ENCODE measurements at places on chromosomes 2 and 18.

DNA sequence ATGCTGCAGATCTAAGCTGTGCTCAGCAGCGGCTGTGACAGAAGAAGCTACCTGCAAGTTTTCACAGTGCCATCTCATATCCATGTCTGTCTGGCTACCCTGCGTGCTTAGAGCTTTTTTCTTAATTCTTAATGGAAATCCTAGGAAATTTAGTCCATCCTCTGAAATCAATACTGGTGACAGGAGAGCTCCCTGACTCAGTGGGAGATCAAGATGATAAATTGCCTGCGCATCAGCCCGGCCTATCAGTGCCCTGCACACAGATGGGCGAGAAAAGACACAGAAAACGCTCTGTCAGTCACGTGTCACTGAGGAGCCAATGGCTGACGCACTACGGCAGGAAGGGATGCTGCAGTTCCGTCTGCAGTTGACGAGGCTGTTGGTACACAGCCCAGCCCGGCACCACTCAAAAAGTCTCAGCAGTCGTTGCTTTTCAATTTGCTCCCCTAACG is 819.6 kb upstream of the FSHR start:
- peak; percentile 71 for DNase-seq

GRCh38 chr18:22254088-22254487 is 84.7 kb downstream of the GATA6 start:
- DNase-seq, result no peak

GRCh38 chr2:207313947-207314346 is 148.2 kb upstream of the KLF7 start:
- DNase-seq, result no peak

DNA sequence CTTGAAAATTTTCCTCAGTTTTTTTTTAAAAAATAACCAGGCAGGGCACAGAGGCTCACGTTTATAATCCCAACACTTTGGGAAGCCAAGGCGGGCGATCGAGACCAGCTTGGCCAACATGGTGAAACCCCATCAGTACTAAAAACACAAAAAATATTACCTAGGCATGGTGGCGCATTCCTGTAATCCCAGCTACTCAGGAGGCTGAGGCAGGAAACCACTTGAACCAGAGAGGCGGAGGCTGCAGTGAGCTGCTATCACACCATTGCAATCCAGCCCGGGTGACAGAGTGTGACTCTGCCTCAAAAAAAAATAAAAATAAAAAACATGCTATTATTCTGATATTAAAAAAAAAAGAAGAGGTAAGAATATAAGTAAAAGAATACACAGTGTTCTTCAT is 191.0 kb downstream of the ZEB2 start:
- DNase-seq, result no peak

GRCh38 chr18:47893939-47894699 is 36.3 kb downstream of the SMAD2 start:
- DNase-seq, result no peak

GRCh38 chr18:685438-685837 is 27.0 kb downstream of the ENOSF1 start:
- no peak for DNase-seq

GRCh38 chr2:2826621-2827020 is 495.5 kb upstream of the MYT1L start:
- DNase-seq, result no peak

- DNase-seq, result peak; percentile 10
Measured at GRCh38 chr2:16507655-16508489, 157.8 kb downstream of the CYRIA start.

DNA sequence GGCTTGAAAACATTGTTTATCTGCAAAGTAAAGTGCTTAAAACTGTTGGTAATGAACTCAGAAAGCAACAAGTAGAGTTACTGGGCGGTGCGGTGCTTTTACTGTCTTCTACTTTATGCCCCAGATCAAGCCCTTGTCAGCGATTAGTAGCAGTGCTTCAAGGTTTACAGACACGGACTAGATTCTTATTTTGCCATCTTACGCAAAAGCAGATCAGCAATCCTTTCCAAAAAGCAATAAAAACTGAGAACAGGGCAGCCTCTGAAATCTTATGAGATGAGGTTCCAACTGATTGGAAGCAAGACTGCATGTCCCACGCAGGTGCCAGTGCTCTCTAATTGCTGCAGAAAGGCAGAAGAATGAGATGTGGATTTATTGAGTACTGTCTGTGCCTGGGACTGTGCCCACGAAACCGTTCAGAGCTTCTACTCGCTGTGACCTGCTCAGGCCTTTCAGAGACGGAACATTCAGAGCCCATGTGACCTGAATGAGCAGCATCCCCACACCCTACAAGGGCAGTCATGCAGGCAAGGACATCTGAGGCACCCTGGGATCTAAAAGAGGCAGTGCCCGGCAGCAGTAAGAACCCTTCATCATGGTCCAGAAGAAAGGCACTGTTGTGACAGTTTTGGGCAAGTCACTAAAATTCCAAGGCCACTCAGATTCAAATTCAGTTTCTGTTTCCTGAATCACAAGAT is 15.7 kb downstream of the COL4A3 start:
- no peak for DNase-seq

- no peak for DNase-seq
Measured at GRCh38 chr2:104289651-104290565, 564.0 kb upstream of the POU3F3 start.

DNA sequence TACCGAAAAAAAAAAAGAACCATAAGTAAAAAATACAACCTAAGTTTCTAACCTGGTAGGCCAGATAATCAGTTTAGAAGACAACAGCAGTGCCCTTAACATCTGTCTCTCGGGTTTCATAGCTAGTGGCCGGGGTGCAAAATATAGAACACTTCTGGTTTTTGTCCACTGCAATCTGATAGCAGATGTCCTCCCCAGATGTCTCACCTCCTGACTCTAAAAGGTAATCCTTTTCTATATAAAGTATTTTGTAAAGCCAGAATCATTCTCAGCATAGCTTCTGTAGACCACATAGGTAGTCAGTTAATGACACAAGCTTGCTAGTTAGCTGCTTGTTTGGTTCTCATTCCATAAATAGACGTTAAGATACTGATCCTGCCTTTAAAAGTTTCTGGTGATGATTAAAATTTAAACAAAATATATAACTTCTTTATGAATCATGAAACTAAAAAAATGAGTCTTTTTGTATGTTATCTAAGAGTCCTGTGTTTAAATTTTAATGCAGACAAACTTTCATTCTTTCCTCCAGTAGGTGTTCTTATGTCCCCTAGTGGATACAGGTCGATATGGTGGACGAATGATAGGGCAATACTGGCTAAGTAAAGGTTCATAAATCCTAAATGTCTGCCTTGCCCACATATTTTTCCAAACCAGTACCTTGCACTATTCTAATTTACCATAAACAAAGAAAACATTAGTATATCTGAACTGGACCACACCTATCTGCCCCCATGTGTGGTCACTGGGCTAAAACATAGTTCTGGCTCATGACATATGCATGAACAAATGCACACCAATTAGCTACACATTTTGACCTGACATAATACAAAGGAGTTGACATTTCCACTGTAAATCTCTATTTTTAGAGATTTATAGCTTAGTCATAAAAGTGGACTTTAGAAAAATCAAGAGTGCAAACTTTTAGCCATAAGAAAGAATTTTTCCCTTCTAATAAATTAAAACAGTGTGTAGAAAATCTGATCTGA is 171.0 kb downstream of the SRBD1 start:
- DNase-seq, result no peak

DNA sequence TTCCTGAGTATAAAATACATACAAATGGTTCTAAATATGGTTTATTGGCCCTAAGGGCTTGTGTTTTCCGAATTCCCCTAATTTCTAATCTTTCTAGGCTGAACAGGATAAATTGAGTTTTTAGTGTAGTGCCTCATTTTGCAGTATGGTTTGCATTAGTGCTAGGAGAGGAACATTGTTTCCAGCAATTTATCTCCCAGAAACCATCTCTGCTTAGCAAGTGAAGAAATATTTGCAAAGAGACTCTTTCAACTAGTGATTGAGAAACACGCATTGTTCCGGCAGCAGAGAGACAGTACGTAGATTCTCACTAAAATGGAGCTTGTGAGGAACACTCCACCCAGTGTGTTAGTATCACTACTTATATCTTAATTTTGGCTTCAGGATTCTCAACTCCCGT is 177.8 kb upstream of the EPAS1 start:
- no peak for DNase-seq

DNA sequence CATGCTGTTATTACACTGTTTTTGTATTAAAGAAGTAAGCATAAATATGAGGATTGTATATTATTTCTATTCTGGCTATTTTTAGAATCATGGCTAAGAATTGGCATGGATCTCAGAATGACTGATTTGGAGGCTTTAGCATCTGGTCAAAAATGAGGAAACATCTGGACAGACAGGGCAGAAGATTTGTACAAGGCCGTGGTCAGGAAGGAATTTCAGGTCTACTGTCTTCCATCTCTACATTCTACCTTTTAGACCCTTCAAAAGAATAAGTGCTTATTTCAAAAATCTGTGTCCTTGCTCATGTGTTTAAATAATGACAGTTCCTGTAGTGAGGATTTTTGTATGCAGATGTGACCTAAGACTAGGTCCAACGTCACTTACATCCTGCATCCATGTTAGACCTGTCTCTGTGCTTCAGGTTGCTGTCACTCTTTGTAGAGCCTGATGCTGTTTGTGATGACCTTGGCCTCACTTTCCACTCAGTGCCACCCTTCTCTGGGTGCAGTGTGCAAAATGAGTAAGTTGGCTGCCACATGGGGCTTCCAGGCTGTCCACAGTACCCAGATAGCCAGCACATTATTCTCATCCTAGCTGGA is 54.7 kb upstream of the B3GNT2 start:
- no peak for DNase-seq

GRCh38 chr2:95667480-95667879 is 75.7 kb downstream of the TRIM43 start:
- no peak for DNase-seq

- no peak for DNase-seq
Measured at GRCh38 chr2:9278439-9278838, 71.8 kb downstream of the ASAP2 start.

- no peak for DNase-seq
Measured at GRCh38 chr18:3415110-3415509, 34.9 kb upstream of the TGIF1 start.

DNA sequence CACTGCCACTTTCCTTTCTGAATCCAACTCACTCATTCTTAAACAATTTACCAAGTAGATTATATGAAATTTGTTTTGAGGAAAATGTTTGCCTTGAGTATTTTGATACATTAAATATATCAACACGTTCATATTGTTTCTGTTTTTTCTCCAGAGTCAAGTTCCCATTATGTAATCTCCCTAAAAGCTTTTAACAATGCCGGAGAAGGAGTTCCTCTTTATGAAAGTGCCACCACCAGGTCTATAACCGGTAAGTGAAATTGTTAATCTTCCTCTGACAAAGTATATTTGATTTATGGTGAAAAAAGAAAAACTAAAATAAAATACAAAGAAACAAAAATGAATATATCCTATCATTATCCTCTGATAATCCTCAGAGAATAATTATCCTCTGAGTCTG is 838.6 kb downstream of the MBD2 start:
- DNase-seq, result no peak

DNA sequence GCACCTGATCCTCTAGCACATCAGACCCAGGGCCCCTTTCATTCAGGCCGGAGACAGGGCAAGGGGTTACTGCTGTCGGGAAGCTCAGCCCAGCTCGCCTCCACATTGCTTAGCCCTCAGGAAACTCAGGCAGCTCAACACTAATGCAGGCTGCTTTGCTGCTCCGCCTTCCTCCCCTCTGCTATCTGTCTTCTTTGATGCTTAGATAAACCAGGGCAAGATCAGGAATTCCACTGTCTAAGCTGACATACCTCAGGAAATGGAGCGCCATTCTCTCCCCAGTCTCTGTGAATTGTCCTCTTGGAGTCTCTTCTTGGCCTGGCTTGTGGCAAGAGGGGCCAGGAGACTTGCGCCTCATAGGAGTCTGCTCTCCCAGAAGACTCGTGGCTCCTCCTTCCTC is 25.5 kb upstream of the EXOC6B start:
- DNase-seq, result no peak

DNA sequence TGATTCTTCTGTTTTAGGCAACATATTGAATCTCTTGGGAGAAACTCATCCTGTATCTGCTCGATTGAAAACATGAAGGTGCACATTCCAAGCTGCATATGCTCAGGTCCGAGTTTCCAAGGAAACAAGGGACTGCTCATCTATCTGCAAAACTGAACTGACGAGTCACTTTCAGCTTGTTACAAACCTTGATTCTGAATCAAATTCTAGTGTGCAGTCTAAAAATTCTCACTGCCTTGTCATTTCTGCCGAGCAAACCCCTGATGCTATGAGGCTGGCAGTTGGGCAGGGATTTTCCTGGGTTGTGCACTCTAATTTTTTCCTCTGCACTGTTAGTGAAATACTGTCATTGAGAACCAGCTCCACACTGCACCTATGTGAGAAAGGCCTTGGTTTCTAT is 101.3 kb upstream of the ETAA1 start:
- DNase-seq, result no peak

GRCh38 chr2:189534854-189535832 is 45.4 kb downstream of the SLC40A1 start:
- DNase-seq, result no peak

DNA sequence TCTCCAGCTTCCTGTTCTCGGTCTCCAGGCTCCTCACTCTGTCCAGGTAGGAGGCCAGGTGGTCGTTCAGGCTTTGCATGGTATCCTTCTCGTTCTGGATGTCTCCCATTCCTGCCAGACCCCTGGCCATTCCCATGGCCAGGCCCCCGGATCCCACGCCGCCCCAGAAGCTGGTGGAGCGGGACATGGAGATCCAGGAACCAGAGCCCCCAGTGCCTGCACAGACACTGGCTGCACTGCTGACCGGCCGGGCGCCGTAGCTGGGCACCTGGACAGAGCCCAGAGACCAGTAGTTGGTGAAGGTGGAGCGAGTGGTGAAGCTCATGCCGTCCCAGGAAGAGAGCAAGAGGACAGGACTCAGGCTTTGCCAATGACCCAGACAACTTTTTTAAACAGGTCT is 129.1 kb upstream of the WDR75 start:
- no peak for DNase-seq

- DNase-seq, result no peak
Measured at GRCh38 chr2:178088774-178089270, 16.2 kb upstream of the PDE11A start.

DNA sequence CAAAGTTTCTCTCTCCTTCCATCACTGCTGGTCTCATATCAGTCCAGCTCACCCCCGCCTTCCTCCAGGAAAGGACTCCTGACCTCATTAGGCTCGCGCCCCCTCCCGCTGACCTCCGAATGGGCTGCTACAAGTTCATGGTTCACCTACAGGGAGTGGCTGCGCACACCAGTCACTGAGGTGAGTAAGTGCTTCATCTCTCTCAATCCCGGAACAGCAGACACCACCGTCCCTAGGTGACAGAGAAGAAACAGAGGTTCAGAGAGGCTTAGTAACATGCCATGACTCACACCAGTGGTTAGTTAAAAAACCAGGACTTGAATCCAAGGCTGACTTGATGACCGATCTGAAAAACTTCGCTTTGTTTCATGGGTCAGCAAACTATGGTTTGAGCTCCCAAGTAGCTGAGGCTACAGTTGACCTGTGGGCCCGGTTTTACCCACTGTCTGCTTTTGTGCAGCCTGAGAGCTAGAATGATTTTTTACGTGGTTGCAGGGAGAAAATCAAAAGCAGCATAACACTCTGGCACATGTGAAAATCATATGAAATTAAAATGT is 42.0 kb downstream of the ZFP36L2 start:
- no peak for DNase-seq

Measured in NCI-H2107 (cell line).